ENCODE measurements at places on chromosomes 11 and 22.

- no peak for DNase-seq
Observed at GRCh38 chr11:114918286-114918685, 240.0 kb downstream of the NXPE2 start.

DNA sequence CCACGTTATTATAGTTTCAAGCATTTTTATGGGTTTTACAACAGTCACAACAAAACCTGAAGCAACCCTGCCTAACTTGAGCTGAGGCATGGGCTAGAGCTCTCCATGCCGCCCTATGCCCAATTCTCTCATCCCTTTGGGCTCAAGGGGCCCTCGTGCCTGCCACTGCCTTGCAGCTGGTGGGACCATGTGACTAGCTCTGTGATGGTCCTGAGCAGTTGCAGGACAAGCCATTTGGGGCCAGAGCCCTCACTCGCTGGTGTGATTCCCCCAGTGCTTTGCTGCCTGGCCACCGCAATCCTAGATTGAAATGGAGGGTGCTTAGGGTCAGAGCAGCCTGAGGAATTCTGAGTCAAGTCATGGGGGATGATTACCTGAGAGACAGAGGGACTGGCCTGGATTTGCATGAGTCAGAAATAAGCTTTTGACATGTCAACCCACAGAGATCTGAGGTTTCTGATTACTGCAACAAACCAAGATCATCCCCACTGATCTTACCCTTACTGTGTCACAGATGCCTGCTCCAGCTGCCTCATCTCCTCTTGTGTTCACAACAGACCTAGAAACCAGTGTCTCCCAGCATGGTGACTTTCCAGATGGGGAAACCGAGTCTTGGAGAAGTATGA is 323.7 kb downstream of the BRD1 start:
- DNase-seq = no peak

- no peak for DNase-seq
Observed at GRCh38 chr11:134132808-134133207, 63.9 kb downstream of the JAM3 start.

GRCh38 chr11:24437123-24437522 is 59.7 kb upstream of the LUZP2 start:
- DNase-seq = no peak

- DNase-seq = peak; percentile 39
Observed at GRCh38 chr11:28242596-28242995, 134.4 kb downstream of the METTL15 start.

DNA sequence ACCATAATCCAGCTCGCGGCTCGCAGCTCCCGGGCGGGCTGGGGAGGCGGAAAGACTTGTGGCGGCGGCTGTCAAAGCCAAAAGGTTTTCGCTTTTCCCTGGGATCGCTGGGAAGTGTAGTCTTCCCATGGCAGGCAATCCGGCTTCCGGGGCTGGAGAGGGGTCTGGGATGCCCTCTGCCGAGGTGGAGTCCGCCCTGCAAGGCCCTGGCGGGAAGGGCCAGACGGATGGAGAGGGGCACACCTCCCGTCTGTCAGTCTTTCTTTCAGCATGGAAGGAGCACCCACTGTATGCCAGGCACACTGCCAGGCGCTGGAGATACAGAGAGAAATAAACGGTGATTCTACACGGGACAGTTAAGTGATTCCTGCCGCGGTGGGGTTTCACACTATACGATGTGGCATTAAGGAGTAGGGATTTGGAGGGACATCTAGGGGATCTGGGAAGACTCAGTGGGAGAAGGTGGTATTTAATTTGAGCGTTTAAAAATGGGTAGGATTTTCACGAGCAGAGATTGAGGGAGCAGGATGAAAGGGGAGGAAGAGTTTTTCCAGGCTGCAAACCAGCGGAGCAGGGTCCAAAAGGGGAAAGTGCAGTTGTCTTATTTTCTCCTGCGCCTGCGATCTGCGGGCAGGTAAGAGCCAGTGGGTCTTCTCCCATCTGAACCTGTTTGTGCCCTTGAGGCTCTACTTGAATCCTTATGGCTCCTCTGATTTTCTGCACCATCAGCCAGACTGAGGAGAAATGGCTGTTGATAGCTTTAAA is at the start of gene BACE1:
BACE1 (minus strand) TSS at position 60 of the 765 bp plus-strand sequence. CDS start 461 bp downstream, outside the sequence.
- DNase-seq = peak; percentile 82

DNA sequence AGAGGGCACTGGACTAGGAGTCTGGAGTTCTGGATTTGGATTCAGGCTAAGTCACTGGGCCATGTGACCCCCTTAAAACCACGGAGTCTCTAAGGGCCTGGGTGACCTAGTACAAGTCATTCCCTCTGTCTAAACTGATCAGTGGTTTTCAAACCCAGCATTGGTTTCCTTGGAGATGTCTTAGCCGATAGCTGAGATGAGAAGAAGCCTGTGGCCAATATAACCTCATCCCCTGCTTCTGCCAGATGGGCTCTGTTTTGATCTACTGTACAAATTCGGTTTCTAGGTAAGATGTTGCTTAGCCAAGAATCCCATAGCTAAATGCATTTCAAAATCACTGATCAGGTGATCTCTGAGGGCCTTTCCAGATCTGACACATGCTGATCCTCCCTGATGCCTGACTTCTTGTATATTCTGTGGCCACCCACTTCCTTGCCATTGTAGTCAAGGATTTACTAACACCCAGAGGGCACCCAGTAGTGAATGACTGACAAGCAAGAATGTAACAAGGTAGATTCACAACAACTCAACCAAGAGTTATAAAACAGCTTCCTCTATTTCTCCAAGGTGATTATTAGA is 53.1 kb downstream of the GALNT18 start:
- no peak for DNase-seq

- no peak for DNase-seq
Observed at GRCh38 chr11:69392104-69392653, 89.3 kb upstream of the LINC01488 start.

GRCh38 chr11:61581030-61581928 is at the start of gene SYT7:
SYT7 (minus strand) TSS chr11:61581076; CDS start chr11:61580820, 256 bp downstream.
- DNase-seq = peak; percentile 98

GRCh38 chr22:37808294-37808657 is 542 bp downstream of the GCAT start:
- peak; percentile 54 for DNase-seq

DNA sequence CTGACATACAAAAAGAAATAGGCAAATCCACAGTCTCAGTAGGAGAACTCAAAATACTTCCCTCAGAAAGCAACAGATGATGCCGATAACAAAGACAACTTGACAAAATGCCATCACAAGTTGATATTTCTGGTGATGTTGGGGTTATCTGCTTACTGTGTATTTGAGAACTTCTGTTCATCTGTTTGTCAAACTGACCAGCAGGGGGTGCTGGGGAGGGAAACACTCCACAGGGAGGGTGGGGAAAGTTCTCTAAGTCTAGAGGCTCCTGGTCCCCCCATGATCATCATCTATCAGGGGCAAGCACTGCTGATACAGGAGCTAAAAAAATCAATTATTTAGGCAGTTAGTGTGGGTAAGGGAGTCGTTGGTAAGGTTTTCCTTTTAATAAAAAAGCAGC is 19.2 kb downstream of the GLYATL1 start:
- peak; percentile 6 for DNase-seq

- DNase-seq = peak; percentile 81
Observed at GRCh38 chr11:134742224-134742612, 330.2 kb upstream of the B3GAT1 start.

DNA sequence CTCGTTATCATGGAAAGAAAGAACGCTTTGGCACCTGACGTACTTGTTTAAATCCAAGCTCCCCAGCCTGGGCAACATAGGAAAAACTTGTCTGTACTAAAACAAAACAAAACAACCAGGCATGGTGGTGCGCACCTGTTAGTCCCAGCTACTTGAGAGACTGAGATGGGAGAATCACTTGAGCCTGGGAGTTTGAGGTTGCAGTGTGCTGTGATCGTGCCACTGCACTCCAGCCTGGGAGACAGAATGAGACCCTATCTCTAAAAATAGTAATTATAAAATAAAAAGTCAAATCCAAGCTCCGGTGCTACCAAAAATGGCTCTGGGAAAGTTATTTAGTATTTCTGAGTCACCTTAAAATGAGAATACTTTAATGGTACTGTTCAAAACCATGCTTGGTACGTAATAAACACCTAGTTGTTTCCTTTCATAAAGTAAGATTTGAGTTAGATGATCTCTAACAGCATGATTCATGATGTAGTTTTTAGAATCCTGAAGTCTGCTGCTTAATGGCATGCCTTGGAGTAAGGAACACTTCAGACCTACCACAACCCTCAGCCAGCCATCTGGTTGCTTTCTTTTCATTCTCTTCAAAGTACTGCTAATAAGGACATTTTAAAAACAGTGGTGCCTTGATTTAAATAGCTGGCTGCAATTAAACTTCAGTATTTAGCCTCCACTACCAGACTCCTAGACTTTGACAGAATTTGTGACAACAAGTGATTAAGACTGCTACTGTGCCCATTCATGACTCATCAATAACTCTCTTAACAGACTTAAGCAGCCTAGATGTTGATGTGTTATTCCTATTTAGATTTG is 8.4 kb downstream of the PPME1 start:
- DNase-seq = peak; percentile 20

GRCh38 chr11:71991494-71991893 is 7.2 kb upstream of the IL18BP start:
- no peak for DNase-seq

- DNase-seq = no peak
Observed at GRCh38 chr11:86072211-86072610, 3.3 kb upstream of the PICALM start.

DNA sequence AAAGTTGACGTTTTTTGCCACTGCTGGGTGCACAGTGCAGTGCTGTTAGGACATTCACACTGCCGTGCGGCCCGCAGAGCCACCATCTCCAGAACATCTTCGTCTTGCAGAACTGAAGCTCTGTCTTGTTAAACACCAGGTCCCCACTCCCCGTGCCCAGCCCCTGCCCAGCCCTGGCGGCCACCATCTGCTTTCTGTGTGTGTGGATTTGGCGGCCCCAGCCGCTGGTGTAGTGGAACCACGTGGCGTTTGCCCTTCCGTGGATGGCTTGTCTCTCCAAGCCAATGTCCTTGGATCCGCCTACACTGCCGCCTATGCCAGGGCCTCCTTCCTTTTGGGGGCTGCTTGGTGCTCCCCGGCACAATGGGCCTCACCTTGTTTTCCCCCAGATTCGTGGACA is 8.2 kb upstream of the MUC5AC start:
- no peak for DNase-seq

- DNase-seq = no peak
Observed at GRCh38 chr22:25396615-25397200, 167.8 kb upstream of the GRK3 start.
